Activated naive CD8-positive, alpha-beta T cell treated with anti-CD3 and anti-CD28 coated beads for 36 hours (primary cell): ENCODE measurements at places on chromosomes 11 and 22.

DNA sequence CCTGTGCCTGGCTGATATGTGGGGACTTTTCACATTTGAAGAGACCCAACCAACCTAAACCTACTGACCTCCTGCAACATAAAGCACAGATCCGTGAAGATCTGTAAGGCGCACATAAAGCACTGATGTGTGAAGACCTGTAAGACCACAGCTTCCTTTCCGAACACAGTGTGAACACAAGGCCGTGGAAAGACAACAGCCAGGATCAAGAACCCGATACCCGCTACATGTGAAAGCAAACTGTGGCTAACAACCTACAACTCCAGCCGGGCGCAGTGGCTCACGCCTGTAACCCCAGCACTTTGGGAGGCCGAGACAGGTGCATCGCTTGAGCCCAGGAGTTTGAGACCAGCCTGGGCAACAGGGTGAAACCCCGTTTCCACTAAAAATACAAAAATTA, 17.6 kb upstream of the PPFIA1 start:
- DNase-seq: no peak

GRCh38 chr22:42644422-42645340, 4.3 kb upstream of the ATP5MGL start:
- no peak for DNase-seq

GRCh38 chr11:61851113-61851899, 23.2 kb downstream of the FADS2 start:
- no peak for DNase-seq

DNA sequence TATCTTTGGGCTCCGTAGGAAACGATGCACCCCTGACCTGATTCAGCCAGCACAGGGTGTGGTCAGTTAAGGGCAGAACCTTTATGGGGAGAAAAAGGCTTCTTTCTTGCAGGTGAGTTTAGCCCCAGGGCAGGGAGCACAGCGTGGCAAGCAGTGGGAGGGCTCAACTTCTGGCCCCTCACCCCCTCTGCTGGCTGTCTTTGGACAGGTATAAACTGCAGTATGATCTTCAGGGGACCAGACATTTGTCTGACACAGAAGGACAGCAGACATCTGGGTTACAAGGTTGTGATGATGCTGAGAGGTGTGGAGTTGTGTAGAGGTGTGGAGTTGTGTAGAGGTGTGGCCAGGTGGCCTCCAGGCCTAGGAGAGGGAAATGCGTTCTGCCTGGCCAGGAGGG, 324.0 kb upstream of the PLET1 start:
- peak; percentile 4 for DNase-seq

- no peak for DNase-seq
These were observed 8.4 kb downstream of the UVRAG start for GRCh38 chr11:75823415-75823814.

DNA sequence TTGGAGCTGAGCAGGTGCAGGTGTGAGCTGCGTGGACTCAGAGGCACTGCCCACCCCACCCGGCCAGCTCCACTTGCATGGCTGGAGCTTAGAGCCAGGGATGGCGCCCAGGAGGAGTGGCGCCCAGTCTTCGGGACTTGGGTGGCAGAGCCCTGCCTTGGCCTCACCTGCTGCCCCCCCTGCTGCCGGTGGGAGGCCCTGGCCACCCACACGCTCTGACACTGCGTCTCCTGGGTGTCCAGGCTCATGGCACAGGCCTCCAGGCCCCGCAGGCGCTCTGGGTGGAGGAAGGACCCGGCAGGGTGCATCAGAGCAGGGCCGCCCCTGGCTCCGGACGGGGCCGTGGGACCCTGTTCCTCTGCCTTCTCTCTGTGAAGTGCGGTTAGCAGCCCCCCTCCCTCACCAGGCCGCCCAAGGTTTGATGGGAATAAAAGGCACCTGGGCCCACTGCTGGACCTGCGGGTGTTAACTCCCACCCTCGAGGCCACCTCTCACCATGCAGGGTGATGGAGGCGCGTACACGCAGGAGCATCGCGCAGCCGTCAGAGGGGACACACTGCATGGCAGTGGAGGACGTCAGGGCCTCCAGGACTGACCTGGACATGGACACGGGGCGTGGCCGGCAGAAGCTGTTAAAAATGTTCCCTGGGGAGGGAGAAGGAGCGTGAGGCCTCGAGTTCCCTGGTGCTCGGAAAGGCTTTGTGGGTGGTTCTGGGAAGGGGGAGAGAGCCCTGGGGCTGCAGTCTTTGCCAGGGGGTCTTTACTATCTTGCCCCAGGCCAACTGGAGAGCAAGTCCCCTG, 11.8 kb downstream of the IL17REL start:
- no peak for DNase-seq

DNA sequence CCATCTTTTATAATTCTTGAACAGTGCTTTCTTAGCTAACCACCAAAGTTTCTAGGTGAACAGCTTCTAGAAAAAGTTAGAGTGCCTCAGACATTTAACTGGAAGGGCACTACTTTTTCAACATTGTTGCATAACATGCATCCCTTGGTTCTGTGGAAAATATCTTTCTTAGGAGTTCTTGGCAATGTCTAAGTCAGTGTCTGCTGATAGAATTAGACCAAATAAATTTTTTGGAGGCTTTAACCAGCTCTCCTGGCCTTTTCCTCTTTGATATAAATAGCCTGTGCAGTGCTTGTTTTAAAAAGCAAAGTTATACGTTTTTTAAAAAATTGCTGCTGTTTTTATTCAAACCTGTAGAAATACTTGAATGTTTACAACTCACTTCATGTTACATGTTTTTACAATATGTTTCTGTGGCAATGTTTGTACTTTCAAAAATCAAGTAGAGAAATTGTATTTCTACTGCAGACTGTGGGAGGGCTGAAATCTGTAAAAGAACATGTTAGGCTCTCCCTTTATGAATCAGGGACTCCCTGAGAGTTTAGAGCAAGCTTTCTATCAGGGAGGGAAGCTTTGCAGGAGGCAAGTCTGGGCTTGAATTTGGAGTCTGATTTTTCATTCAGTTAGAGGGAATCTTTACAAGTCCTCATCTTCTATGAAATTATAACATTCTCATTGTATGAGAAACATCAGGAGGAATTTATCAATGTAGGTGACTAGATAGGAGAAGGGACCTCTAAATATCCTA, 16.3 kb upstream of the PANX1 start:
- no peak for DNase-seq

GRCh38 chr11:22657101-22657694, 9.2 kb upstream of the GAS2 start:
- no peak for DNase-seq

DNA sequence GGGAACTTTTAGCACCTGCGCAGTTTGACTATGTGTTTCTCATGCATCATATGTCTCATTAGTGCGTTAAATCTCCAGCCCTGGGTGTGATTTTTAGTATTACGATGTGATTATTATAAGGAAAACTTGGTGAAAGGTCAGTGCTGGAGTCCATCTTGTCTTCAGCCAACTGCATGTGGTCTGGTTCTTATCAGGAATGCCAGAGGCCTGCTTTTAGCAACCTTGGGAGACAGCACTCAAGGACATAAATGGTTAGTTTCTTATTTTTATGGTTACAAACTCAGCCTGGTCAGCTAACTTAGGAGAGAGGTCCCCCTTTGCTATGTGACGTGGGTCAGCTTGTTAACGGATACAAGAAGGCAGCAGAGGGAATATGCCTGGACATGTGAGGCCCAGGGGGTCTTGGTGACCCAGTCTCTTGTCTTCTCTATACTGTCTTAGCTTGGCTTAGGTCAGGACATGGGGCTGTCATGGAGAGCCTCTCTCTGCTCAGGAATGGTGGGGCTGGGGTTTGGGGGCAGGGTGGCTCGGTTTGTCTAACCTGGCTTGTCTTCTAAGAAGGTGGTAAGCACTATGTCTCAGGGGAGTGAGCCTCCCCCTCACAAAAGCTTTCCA, 21.5 kb downstream of the KCTD21 start:
- no peak for DNase-seq

DNA sequence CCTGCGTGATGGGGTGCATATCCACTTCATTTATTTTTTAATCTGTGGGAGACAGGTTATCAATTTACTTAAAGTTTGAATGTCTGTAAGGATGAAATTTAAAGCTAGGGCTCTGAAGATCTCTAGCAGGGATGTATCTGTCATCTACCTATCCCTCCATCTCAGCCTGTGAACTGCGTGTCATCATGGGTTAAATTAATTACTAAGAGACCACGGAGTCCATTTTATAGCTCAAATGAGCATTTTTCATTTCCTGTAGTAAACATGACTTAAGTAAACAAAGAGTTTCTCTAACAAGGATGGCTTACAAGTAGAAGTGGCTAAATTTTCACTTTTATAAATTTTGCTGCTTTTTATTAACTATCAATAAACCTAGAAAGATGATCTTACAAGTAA, 2.9 kb upstream of the GLB1L3 start:
- no peak for DNase-seq

DNA sequence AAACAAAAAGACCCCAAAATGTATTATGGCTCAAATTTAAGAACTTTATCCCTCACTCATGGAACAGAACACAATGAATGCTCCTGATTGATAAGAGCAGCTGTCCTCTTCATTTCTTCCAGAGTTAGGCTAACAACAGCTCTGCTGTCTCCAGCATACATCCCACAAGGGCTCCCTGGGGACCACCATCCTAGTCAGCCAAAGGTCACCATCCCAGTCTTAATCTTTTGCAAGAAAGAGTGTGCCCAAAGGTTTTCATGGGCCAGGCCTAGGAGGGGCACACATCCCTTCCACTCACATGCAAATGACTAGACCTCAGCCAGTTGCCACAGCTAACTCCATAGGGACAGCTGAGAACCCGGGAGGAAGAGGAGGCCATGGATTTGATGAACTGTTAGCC, 555.3 kb downstream of the BUD13 start:
- DNase-seq: no peak

DNA sequence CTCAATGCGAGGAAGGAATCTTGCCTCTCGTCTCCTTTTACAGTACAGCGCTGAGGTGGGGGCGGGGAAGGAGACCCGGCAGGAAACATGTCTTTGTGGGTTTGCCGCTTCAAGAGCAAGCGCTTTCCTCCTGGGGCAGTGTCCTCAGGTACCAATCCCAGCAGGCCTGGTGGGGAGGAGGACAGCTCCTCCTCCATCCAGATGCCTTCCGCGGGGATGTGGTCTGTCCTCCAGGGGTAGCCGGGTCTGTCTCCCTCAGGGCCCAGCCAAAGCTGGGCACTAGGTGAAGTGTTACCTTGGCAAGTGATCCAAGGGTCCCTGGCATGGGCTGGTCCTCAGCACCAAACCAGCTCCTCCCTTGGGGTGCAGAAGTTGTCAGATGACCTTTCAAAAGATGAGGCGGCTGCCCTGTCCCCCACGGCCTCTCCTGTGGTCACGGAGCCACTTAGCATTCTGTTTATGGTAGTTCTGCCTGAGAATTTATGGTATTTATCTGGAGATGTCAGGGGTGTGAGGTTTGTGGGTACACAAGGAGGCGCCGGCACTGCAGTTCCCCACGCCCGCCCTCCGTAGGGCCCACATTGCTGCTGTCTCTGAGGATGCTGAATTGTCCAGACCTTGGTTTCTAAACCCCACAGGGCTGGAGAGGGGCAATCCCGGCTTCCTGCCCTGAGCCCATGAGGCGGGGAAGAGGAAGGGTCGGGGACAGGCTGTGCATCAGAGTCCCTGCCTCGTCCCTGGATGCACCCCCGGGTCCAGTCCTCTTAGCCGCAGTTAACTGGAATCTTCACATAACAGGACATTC, 93.5 kb upstream of the ANO1 start:
- no peak for DNase-seq

GRCh38 chr11:96893988-96894387, 504.2 kb downstream of the JRKL start:
- DNase-seq: no peak

- DNase-seq: no peak
These were observed 12.3 kb upstream of the P2RY2 start for GRCh38 chr11:73205661-73206343.

GRCh38 chr11:103995896-103996295, 40.5 kb upstream of the DDI1 start:
- no peak for DNase-seq

DNA sequence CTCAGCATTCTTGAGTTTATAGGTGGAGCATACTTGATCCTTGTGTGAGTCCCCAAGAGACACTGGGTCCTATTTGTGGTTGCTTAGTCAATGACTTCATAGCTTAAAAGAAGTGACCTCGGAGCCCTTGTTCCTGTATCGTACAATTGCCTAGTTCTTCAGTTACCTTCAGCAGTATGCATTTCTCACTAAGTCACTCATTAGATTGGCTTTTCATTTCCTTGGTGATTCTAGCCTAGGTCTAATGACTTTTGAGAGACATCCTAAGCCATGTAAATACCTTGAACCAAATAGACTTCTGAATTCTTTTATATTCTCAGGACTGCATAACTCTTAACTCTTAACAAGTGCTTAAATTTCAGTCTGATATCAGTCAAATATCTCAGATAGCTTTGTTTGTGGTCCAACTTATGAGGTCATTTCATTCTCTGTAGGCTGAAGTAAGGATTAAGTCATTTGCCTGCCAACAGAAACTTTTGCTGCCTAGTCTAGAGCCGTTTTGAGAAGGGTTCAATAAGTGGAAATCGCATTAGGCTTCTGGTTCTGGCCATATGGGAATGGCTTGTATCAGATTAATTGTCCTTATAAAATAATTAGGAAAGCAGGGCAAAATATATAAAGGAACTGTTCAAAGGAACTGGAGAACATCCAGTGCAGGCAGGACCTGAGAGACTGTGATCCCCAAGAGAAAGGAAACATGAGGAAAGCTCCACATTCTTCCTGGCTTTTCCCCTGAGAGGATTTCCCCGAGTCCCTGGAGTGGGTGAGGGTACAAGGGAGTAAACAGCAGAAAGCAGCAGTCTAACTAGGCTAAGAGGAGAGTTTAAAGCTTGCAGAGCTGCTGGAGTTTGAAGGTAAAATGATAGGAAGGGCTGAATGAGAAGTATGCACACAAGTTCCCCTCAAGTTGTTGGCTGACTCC, 39.9 kb downstream of the TRAF6 start:
- no peak for DNase-seq
